ENCODE measurements at places on chromosomes 2 and 18. TPM values are rescaled to one million over a fixed set of nuclear protein-coding genes. Genes with fewer than 3 reads are reported as not detected.

- no peak for DNase-seq
These were observed 1.0 kb downstream of the FAM178B start for GRCh38 chr2:96985181-96985945.

Gene RIT2
- not detected for total RNA-seq

Gene SP140L
- 7.4 TPM for total RNA-seq

- DNase-seq, result no peak
These were observed 39.5 kb downstream of the PTGR3 start for GRCh38 chr18:75169411-75169810.

Gene MAL
- 10.5 TPM for total RNA-seq

- peak; percentile 7 for DNase-seq
These were observed 4.9 kb downstream of the ZAP70 start for GRCh38 chr2:97718051-97718882.

Gene CIB4
- 0.94 TPM for total RNA-seq

DNA sequence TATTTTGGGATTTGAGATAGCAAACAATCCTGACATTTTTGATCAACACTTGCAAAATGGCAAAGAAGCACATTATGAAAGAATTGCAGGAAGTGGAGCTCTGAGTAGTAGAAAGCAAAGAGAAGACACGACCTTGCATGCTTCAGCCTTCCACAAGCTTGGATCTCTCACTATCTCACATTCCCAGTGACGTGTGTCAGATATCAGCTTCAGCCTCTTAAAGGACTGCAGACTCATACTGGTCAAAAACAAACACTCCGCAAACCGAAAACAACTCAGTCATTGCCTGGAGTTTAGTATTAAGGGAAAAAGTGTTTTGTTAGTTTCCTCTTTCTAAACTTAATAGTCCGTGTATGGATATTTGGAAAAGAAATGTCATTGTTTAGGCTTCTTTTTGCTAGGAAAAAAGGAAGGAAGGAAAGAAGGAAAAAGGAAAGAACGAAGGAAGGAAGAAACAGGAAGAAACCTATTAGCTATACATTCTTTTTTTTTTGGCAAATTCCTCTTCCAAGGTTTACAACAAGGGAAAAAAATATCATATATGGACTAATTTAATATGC is 32.6 kb upstream of the SLC40A1 start:
- DNase-seq, result peak; percentile 39

Gene ANKRD30BL
- total RNA-seq, result 0.81 TPM

GRCh38 chr2:205747829-205748386 is 65.6 kb downstream of the NRP2 start:
- peak; percentile 18 for DNase-seq

DNA sequence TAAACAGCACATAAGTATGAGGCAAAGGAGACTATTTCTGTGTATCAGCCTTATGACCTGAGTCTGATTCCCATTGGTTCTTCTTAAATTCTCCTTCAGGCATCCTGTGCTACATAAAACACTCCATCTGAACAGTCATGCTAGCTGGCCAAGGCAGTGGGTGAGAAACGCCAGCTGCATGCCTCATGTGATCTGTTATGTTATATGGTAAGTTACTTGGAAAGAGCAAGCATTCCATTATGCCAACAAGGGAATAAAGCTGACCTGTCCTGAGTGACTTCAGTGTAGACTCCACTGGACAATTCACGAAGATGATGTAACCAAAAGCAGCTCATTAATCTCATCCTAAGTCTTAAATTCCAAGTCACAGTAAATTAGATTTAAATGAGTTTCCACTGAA is 216.5 kb upstream of the FN1 start:
- no peak for DNase-seq

DNA sequence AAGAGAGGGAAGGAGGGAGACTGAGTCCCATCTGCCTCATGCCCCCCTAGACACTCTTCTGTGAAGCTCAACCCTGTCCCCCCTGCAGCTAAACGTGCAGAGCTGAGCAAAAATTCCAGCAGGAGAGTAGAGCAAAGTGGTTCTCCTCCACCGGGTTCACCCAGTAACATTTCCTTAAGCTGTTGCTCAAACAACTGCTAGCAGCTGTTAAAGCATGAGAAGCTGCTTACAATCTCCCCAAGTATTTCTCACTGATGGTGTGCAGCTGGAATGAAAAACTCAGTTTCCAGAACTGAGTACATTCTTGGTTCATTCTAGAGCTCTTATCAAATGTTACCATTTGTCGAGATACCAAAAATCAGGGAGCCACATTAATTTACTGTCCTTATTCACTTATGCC is 92.3 kb downstream of the STK39 start:
- peak; percentile 7 for DNase-seq

DNA sequence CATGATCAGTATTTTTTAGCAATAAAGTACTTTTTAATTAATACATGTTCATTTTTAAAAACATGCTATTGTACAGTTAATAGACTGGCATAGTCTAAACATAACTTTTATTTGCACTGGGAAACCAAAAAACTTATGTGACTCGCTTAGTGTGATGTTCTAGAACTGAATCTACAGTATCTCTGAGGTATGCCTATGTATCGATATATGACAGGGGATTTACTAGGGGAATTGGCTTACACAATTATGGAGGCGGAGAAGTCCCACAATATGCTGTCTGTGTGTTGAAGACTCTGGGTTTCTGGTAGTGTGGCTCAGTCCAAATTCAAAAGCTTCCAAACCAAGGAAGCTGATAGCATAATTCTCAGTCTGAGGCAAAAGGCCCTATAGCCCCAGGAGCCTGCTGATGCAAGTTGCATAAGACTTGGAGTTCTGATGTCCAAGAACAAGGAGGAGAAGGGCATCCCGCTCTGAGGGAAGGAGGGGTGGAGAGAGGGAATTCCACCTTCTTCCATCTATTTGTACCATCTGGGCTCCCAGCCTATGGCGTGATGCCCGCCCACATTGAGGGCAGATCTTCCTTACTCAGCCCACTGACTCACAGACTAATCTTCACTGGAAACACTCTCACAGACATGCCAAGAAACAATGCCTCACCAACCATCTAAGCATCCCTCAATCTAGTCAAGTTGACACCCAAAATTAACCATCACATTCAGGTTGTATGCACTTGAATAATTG is 27.5 kb downstream of the ZNF638 start:
- DNase-seq, result no peak

- peak; percentile 75 for DNase-seq
These were observed 94.8 kb downstream of the MTA3 start for GRCh38 chr2:42663106-42663780.

DNA sequence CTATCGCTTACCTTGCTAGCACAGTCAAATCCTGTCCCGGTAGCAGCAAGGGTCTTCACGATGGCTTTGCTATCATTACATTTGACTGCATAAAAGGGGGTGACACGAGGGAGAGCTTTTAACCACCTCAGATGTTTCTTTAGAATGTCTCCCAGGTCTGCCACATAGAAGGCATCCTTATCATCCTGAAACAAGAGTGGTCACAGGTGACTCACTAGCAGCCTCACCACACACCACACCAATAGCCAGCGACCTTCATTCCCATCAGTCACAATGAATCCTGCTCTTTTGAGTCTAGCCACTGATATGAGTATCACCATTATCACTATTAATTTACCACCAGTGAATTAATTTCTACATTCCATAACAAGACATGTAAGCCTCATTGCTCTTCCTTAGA is 3.7 kb downstream of the ODC1 start:
- DNase-seq, result no peak

Measured in thyroid gland (tissue), 4 donors.